ENCODE measurements at places on chromosomes 16 and 17.

DNA sequence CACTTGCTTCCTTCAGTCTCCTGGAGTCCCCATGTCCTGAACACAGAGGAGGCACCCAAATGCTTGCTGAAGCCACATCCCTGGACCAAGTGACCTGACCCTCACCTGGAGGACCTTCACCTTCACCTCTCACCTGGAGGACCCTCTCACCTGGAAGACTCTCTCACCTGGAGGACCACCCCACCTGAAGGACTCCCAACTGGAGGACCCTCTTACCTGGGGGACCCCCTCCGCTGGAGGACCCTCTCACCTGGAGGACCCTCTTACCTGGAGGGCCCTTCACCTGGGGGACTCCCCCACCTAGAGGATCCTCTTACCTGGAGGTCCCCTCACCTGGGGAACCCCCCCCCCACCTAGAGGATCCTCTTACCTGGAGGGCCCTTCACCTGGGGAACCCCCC, 573 bp upstream of the CDK10 start:
- no peak for DNase-seq

GRCh38 chr17:8754890-8755289, 3.5 kb downstream of the SPDYE4 start:
- no peak for DNase-seq

- no peak for DNase-seq
Measured at GRCh38 chr17:27414694-27415093, 41.6 kb upstream of the KSR1 start.

DNA sequence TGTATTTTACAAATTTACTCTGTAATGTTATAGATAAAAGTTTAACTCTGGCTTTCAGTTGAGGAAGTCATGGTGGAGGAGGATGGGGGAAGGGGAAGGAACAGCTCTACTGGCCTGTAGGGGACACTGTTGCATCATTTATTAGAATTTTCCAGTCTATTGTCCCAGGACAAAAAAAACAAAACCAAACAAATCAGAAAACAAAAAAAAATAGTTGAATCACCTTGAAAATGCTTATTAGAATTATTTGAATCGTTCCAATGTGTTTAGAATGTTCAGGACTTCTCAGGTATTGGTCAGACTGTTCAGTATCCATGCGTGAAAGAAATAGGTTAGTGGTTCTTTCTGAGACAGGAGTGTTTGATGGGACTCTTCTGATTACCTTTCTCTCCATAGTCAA, 242.0 kb downstream of the FTO start:
- DNase-seq = peak; percentile 8

- DNase-seq = peak; percentile 78
Measured at GRCh38 chr17:36463916-36464764, 22.3 kb upstream of the ZNHIT3 start.

DNA sequence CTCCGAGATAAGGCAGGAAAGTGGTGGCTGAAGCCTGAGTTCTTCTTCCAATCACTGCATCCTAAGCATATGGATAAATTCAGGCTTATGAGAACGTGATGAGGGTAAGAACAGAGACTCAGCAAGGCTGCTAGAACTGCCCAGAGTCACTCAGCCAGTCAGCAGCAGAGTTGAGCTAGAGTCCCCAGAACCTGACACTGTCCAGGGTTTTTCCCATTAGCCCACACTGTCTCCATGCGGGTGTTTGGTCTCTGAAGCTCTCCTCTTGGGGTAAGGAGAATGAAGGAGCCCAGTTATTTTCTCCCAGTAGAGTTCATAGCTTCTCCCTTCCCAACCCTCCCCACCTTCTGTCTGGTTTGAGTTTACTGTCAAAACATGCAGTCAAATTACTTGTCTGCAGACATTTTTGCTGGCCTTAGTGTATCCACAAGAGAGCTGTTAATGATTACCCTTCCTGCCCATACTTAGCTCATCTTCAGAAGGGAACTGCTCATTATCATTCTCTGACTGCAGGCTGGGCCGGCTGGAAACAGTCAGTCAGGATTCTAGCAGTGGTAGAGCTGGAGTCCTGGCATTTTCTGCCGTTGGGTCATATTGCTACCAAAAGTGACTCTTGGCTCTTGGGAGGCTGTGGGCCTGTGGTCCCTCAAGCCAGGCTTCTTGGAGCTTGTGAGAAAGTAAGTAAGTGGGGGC, 460.0 kb downstream of the HS3ST3B1 start:
- DNase-seq = no peak

DNA sequence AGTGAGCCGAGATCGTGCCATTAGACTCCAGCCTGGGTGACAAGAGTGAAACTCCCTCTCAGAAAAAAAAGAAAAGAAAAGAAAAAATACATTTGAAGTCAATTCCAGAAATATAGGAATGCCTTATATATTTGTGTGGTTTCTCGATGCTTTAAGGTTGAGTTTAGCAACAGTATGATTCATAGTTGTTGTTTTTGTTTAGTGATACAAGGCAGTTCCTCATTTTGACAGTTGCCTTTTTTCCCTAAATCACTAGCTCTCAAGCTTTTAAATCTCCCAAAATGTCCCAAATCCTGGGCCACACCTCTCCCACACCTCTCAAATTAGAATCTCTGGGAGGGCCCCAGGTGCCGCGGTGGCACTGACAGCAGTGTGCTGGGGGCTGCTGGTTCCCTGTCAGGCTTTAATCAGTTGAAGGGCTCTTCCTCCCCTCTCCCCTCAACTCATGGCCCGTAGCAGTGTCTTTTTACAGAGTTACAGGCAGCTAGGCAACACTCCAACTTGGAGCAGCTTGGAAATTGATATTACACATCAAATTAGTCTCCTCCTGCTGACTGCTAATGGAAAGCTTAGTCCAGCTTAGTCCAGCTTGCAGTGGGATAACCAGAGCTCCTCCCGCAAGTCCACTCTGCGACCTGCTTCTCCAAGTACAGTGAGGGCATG, 58.4 kb downstream of the EPN2 start:
- no peak for DNase-seq

GRCh38 chr17:49369760-49370159, 7.7 kb upstream of the ZNF652 start:
- no peak for DNase-seq

- no peak for DNase-seq
Measured at GRCh38 chr17:28986714-28987655, 18.8 kb downstream of the SEZ6 start.

- peak; percentile 69 for DNase-seq
Measured at GRCh38 chr17:31491376-31492131, 100.1 kb downstream of the RAB11FIP4 start.

GRCh38 chr16:66543541-66543940, 6.4 kb downstream of the TK2 start:
- no peak for DNase-seq

- peak; percentile 82 for DNase-seq
Measured at GRCh38 chr17:50630524-50631194, 4.0 kb upstream of the ABCC3 start.

DNA sequence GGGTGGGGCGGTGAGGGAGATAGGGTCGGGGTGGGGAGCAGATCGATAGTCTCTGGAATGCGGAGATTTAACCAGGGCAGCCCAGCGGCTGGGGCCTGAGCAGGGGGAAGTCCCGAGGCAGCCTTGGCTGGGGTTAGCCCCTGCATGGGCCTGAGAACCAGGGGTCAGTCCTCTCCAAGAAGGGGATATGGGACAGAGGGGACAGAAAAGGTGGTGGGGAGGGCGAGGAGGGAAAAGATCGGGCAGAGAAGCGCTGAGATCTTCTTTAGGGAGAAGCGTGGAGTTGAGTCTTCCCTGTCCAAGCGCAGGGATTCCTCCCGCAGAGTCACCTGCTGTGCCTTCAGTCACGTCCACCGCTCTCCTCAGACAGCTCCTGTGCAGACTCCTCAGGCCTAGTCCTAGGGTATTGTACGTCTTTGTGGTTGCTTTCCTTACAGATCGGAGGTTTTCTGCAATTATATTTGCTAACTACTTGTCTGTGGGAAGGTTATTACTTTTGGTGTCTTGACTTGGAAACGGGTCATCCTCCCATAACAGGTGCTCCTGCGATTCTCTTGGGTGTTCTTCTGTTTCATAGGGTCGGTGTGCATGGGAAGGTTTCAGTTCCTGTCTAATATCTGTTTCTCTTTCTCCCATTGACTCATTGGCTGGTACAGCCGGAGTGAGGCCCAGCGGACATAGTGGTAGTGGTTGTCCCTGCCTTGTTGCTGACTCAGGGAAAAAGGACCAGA, 952 bp downstream of the CD300A start:
- peak; percentile 30 for DNase-seq

DNA sequence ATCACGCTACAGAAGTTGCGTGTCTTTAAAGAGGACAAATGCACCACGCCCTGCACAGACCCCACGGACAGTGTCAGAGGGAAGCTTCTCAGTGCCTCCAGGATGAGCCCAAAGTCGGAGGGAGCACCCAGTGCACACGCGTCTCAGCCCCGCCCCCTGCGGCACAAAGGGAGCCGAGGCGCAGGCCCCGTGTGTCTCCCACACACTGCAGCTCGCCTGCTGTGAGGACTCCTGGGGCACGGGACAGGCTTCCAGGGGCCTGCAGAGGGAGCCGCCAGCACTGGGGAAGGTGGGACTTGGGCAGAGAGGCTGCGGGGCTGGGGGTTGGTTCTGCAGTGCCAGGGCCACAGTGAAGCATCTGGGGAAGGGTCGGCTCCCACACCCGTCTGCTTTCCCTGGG, 77.4 kb downstream of the LMF1 start:
- DNase-seq = no peak

DNA sequence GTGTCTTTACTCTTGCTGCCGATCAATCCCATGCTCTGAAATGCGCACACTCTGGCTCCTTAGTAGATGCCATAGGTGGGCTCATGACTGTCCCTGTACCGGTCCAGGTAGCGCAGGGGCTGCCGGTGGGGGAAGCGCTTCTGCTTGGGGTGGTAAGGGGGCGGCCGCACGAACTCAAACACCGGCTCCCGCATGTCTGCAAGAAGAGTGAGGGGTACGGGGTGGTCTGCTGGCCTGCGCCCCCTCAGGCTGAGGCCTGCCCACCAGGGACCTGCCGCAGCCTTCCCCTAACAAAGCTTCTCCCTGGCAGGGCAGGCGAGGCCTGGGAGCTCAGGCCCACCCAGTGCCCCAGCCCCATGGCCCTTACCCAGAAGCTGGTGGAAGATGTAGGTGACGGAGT, 2.0 kb upstream of the TRIM65 start:
- DNase-seq = no peak

GRCh38 chr17:57045868-57046704, 39.0 kb upstream of the AKAP1 start:
- DNase-seq = peak; percentile 60

DNA sequence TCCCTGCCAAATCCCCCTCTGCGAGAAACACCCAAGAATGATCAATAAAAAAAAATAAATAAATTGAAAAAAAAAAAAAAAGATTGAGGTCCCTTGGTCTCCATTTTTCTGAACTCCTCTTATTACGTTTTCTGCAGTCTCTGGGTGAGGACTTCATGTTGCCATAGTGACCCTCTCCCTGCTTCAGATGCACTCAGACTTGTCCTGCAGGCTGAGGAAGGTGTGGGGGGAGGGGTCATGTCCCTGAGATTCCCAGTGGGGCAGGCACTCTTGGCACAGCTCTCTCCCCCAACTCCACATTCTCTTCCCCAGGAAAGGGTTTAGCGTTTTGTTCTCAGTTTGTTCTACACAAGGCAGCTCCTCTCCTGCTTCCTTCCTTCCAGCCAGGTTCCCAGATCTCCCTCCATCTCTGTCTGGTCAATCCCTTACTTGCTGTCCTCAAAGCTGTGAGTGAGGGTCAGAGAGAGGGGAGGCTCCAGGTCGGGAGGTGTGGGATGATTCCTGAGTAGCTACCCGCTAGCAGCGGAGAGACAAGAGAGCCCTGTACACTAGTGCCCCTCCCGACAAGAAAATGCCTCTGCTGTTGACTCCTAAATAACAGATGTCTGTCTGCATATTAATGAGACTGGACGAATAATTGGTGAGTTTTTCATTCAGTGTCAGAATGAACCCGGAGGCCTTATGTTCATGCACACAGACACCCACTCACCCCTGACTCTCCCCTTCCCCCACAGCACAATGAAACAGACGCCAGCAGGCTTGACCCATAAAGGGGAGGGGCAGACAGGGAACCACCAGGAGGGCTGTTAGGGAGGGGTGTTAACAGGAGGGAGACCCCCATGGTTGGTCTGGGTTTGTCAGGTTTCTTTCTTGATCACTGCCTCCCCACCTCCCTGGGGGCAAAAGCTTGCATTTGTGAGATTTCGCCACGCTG, 9.2 kb downstream of the RND2 start:
- no peak for DNase-seq

DNA sequence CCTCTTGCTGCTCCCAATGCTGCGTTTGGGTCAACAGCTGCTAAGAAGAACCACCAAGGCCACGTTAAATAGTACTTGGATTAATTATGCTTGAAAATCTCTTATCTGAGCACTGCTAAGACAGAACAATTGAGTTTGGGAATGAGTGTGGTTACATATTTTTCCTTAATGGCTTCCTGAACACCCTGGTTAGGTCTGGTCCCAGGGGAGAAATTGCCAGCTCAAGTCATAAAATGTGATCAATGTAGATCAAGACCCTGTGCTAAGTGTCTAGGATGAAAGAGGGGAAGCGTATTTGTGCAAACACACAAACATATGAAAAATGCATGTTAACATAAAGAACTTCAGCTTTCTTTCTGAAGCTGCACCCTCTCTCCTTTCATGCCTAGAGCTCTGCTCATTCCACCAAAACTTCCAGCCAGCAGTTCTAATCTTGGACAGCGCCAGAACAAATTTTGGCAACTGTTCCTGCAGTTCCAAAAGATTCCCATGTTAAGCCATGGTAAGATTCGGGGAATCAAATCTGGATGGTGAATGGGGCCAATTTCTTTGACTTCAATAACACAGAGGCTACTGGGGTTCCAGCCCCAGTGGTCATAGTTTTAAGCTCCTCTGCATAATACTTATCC, 72.0 kb downstream of the ZFHX3 start:
- DNase-seq = no peak

DNA sequence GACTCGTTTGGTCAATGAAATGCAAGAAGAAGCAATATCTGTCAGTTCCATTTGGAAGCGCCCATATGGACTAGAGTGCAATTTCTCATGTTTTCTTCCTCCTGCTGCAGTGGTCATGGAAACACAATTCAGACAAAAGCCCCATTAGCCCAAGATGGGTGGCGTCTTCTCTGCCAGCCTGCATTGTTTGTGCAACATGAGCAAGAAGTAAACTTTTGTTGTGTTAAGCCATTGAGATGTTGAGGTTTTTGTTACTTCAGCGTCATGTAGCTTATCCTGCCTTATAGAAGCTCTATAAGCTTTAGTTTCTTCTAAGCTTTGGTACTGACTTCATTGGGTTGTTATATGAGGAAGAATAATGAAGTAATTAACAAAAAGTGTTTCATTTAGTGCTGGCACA, 137.4 kb downstream of the NPIPB5 start:
- DNase-seq = no peak

- DNase-seq = no peak
Measured at GRCh38 chr16:6453742-6454141, 878.9 kb upstream of the RBFOX1 start.
